ENCODE measurements at places on chromosomes 16 and 17.

DNA sequence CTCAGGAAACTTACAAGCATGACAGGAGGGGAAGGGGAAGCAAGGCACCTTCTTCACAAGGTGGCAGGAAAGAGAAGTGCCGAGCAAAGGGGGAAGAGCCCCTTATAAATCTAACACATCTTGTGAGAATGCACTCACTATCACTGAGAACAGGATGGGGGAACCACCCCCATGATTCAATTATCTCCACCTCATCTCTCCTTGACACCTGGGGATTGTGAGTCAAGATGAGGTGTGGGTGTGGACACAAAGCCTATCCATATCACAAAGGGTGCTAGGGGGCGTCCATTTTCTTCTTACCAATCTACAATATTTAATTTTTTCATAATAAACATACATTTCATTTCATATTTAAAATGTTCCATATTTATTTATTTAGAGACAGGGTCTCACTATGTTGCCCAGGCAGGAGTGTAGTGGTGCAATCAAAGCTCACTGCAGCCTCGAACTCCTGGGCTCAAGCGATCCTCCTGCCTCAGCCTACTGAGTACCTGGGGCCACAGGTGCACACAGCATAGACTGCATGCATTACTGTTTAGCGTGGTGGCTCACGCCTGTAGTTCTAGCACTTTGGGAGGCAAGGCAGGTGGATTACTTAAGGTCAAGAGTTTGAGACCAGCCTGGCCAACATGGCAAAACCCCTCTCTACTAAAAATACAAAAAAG, 26.5 kb upstream of the FAAP100 start:
- no peak for DNase-seq

DNA sequence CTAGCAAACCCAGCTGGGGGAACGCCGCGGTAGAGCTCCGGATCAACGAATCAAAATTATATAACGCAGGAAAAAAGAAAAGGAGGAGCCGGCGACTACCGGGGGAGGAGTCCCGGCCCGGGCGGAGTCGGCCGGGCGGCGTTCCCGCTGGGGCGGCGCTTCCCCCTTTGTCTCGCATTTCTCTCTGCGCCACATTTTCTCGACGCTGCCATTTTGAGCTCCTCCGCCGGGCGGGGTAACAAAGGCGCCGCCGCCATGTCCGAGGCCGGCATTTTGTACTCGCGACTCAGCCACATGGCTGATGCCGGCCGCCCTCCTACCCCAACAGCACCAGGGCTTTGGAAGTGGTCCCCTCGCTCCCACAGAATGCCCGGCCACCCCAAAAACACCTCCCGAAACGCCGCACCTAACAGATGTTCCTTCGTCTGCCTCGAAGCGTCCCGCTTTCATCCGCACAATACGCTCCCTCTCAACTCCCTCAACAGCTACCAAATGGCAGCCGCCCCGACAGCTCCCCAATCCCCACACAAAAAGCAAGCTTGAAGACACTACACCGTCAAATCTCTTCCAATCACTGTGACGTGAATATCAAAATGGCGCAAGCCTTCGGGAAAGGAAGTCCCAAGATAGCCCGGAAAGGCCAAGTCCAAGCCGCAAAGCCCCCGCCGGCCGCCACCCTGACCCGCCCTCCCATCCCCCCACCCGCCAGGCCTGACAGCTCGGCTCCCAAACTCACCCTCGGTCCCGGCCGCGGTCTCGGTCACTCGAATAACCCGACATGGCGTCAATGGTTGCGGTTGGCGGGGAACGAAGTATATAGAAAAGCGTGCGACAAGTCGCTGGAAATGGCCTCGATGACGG, 519 bp downstream of the DDX5 start:
- peak; percentile 91 for DNase-seq

GRCh38 chr16:11218604-11218962, 37.4 kb downstream of the SOCS1 start:
- DNase-seq = peak; percentile 29

DNA sequence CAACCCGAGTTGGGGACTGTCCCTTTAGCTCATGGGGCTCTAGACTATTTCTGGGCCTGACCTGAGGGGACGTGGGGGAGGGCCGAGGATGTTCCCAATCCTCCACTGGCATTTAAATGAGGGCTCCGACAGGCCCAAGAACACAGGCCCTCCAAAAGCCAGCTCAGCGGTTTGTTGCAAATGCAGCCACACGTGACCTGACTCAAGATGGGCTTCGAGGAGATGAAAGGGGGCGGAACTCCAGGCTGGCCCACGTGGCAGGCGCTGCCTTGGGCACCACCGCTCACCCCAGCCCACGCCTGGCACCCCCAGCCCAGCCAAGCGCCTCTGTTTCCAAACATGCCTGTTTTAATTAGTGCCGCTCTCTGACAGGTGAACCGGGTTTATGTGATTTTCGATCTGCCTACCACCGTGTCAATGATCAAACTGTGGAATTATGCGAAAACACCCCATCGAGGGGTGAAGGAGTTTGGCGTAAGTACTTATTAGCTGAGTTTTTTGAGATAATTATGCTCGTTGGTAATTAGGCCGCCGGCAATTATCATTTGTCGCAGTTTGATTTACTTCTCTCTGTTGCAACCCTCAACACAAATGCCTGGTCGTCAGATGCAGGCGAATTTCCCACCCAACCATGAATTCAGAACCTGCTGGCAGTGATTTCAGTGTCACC, 226.7 kb downstream of the KATNIP start:
- no peak for DNase-seq

GRCh38 chr16:79647586-79647985, 47.0 kb upstream of the MAF start:
- no peak for DNase-seq

- DNase-seq = peak; percentile 85
Measured at GRCh38 chr17:1724351-1724868, at the start of gene WDR81. WDR81 (plus strand) TSS chr17:1724704; CDS start chr17:1724960, 256 bp downstream.

DNA sequence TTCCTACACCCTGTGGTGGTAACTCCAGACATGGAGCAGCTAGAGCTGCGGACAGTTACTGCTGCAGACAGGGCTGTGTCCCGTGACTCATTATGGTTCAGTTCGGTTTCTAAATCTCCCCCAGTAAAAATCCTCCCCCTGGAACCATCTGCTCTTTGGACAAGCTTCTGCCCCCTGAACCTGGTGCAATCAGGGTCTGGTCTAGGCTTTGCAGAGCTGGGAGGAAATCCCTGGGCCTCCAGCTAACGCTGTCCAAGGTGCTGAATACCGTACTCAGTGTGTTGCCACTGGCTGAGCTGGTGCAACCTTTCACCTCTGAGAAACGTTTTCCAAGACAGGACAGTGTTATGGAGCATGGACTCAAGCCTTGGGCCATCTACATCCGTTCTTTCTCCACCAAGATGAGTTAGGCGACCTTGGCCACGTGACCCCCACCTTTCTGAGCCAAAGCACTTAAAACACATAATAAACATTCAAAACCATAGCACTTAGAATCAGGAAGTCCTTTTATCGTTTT, 142.0 kb downstream of the CPPED1 start:
- DNase-seq = no peak

Measured in CD4-positive, alpha-beta T cell treated with Interleukin-4 for 1 hour (primary cell).